ENCODE measurements at places on chromosomes 6 and 20. TPM values are rescaled to one million over a fixed set of nuclear protein-coding genes. Genes with fewer than 3 reads are reported as not detected.
A peak's percentile ranks its signal among the peaks of the same experiment; 100 is the strongest.

GRCh38 chr20:31605031-31605901 is at the start of gene ID1:
Gene ID1, plus strand, starts transcription at chr20:31605289. Its CDS starts 99 bp downstream, at chr20:31605388.
- DNase-seq, result peak; percentile 97
- no peaks in the 10 kb centered on the region for H3K36me3 ChIP-seq
- peaks cover 19% of the 10 kb centered on the region for H3K4me1 ChIP-seq
- H3K4me3 ChIP-seq, result peak within 1 kb of the TSS; percentile 88
- peaks cover 37% of the 10 kb centered on the region for H3K27me3 ChIP-seq

DNA sequence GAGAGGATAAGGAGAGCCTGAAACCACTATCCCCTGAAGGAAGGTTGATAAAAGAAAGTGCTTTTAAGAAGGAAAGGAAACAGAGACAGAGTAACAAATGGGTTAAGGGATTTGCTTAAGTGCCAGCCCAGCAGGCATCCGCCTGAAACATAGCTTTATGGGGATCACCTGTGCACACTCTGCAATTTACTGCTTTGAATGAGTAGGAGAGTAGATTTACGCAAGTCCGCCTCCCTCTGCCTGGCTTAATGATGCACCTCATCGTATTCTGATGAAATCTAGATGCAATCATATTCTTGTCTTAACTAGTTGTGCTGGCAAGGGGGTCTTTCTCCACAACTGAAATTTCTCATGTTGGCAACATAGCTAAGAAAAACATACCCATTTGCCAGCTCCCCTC is 101.1 kb upstream of the ID4 start:
- H3K27me3 ChIP-seq, result no peaks in the 10 kb centered on the region
- H3K27ac ChIP-seq, result no peak overlapping the region
- H3K4me1 ChIP-seq, result no peaks in the 10 kb centered on the region
- no peaks in the 10 kb centered on the region for H3K36me3 ChIP-seq

DNA sequence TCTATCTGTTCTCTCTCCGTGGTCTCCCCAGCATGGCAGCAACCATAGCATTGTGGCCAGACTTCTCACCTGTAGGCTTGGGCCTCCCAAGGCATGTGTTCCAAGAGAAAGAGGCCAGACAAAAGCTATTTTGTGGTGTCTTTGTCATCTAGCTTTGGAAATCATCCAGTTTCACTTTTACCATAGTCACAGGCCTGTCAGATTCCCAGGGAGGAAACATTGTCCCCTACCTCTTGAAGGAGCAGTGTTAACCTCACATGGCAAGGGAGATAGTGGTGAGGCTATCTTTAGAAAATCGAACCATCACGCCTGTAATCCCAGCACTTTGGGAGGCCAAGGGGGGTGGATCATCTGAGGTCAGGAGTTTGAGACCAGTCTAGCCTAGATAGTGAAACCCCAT is 42.3 kb upstream of the RALGAPA2 start:
- no peaks in the 10 kb centered on the region for H3K4me1 ChIP-seq
- H3K36me3 ChIP-seq, result no peaks in the 10 kb centered on the region
- H3K27ac ChIP-seq, result no peak overlapping the region
- no peak for DNase-seq

DNA sequence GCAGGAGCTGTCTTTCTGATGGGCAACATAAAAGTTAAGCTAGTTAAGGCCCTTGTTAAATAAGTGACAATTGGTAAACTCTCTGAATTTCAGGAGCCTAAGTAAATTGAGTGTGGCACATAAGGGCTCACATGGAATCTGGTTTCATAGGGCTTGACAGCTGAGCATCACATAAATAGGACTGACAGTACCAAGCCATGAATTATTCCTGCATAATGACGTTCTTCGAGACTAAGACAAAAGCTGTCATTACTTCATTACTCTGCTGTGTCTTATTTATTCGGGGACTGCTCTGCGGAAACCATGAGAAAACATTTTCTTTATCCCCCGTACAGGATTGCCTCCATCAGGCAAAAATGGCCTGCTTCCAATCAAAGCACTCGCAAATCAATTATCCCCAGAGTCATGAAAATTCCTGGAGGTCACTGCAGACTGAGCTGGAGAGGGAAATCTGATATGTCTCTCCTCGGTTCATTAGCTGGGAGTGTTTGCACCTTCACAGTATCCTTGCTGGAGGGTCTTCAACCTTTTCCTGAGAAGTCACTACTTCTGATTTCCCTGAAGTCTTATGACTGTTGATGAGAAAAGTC is 311.4 kb downstream of the CDH26 start:
- no peak overlapping the region for H3K27ac ChIP-seq
- H3K4me3 ChIP-seq, result no peak overlapping the region
- H3K36me3 ChIP-seq, result no peaks in the 10 kb centered on the region
- no peaks in the 10 kb centered on the region for H3K27me3 ChIP-seq

HLA-DQB1 gene
- polyA plus RNA-seq, result 1,152 TPM

- no peaks in the 10 kb centered on the region for H3K36me3 ChIP-seq
- peaks cover 22% of the 10 kb centered on the region for H3K4me1 ChIP-seq
- H3K27ac ChIP-seq, result no peak overlapping the region
- no peaks in the 10 kb centered on the region for H3K27me3 ChIP-seq
Measured at GRCh38 chr20:57598060-57598459, 22.2 kb downstream of the ZBP1 start.

GRCh38 chr6:80547827-80548226 is 441.4 kb downstream of the BCKDHB start:
- no peak for DNase-seq
- no peak overlapping the region for H3K4me3 ChIP-seq
- H3K36me3 ChIP-seq, result no peaks in the 10 kb centered on the region
- H3K27ac ChIP-seq, result no peak overlapping the region

TMEM151B gene
- 0.11 TPM for polyA plus RNA-seq

DNA sequence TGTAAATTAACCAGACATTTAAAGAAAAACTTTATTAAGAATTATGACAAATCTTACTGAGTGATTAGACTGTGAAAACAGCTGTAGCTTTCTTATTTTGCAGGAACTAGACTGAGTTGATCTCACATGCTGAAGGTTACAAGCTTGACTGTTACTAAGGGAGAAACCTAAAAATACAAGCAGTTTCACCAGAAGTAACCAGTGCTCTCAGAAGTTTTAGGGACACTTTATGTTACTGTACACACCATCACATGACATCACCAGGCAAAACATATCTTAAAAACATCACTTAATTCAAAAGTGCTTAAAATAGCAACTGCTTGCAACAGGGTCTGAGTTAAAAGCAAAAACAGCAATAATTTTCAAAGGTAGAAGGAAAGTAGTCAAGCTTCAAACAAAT is 5.4 kb downstream of the FBXO30 start:
- DNase-seq, result no peak
- H3K36me3 ChIP-seq, result peaks cover 10% of the 10 kb centered on the region
- peaks cover 17% of the 10 kb centered on the region for H3K4me1 ChIP-seq
- no peak overlapping the region for H3K4me3 ChIP-seq
